D721Med (cell line): ENCODE measurements at places on chromosomes 6 and 20.

- DNase-seq = no peak
Observed at GRCh38 chr20:40189621-40190020, 499.4 kb downstream of the MAFB start.

DNA sequence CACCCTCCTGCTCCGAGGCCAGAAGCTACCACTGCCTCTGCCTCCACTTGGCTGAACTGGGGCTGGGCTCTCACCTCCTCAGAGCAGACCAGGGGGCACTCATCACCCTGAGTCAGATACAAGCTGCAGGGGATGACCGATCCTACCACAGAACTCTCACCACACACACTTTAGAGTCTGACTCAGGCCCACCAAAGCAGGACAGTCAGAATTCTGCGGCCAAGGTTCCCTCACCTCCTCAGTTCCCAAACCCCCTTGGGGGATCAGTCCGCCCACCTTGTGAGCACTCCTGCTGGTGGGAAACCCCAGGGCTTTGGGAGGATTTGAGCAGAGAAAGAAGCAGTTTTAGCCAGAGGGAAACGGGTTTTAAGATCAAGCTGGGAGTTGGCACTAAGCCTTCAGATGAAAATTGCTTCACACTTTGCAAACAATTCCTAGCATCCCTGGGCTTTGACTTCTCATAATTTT is 587.8 kb upstream of the JAG1 start:
- no peak for DNase-seq

- DNase-seq = no peak
Observed at GRCh38 chr6:57303931-57304681, 13.3 kb upstream of the PRIM2 start.

DNA sequence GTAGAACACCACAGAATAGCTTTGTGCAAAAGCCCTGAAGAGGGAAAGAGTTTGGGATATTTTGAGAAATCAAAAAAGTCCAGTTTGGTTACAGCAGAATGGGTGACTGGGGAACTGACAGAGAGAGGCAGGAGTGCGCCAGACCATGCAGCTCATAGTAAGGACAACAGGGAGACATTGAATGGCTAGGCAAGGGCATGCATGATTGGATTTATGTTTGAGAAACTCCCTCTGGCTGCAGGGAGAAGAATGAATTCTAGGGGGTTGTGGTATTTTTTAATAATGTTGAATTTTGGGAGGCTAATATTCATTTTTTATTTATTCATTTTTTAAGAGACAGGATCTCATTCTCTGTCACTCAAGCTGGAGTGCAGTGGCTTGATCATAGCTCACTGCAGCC is 49.9 kb downstream of the TGM2 start:
- no peak for DNase-seq

GRCh38 chr20:18913701-18914100 is 100.1 kb downstream of the SCP2D1 start:
- DNase-seq = no peak

DNA sequence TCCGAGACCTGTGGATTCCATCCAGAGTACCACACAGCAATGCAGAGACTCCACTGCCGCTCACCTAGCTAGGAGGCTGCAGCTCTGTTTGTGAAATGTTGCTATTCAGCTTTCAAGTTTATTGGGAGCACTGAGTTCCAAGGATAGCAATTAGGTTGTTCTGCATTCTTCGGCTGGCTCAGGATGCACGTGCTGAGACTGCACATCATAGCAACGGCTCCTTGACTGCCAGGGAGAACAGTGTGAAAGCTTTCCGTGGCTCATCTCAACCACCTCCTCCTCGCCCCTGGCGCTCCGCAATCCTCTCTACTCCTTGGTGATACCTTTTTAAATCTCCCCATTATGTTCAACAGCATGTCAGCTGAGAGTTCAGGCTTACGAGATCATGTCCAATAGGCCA is 116.6 kb downstream of the TSHZ2 start:
- no peak for DNase-seq

- DNase-seq = no peak
Observed at GRCh38 chr6:141744194-141744925, 388.4 kb upstream of the GJE1 start.

DNA sequence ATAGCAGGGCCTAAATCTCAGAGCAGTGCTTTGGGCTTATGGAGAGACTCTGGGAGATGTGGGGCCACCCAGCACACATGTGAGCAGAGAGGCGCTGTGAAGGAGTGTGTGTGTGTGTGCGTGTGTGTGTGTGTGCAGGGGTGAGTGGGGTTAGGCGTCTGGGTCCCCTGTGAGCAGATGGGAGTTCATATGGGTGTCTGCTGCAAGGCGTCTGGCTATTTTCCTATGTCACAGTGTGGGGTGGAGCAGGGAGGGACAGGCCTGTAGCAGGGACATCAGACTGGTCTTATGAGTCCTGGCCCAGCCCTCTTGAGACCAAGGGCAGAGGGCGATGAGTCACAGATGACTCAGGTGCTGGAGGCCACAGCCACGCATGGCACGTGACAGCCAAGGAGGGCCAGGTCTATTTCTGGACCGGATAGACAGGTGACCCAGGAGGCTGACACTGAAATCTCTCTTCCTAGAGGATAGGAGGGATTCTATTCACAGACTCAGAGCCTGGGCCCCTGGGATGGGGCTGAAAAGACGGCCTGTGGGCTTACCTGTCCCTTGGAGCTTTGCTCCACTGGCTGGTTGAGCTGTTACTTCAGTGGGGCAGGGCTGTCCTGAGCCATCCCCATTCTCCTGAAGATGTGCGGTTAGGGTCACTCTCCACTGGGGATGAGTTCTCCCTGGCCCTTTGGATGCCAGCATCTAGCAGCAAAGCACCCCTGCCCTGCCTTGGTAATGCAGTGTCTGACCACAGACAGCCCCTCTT is 28.9 kb downstream of the VEGFA start:
- DNase-seq = no peak

DNA sequence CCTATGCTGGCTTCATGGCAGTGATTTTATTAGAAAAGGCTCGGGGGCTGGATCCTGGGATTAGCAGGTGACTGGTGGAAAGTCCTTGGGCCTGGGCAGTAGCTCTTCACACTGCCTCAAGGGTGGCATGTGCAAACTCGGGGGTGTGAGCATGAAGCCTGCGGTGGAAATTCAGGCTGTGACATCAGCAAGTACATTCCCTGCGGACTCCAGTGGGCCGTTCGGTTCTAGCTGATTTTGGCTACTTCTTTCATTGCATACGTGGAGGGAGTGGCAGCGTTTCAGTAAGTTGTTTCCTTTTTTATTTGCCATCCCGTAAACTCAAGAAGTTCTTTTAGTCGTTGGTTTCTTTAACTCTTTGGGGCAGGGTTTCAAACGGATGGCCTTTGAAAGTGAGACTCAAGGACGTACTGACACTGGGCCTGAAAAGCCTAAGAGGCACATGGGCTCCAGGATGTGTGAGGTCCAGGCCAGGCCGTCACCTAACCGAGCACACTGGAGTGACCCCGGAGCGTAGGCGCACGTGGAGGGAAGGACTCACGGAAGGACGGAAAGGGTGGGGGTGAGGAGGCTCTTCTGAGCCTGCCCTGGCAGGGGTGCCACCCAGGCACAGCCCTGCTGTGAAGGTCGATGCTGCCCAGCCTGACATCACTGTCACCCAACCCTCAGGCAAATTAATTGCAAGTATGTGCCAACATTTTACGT is 104.0 kb upstream of the FRMD1 start:
- no peak for DNase-seq

DNA sequence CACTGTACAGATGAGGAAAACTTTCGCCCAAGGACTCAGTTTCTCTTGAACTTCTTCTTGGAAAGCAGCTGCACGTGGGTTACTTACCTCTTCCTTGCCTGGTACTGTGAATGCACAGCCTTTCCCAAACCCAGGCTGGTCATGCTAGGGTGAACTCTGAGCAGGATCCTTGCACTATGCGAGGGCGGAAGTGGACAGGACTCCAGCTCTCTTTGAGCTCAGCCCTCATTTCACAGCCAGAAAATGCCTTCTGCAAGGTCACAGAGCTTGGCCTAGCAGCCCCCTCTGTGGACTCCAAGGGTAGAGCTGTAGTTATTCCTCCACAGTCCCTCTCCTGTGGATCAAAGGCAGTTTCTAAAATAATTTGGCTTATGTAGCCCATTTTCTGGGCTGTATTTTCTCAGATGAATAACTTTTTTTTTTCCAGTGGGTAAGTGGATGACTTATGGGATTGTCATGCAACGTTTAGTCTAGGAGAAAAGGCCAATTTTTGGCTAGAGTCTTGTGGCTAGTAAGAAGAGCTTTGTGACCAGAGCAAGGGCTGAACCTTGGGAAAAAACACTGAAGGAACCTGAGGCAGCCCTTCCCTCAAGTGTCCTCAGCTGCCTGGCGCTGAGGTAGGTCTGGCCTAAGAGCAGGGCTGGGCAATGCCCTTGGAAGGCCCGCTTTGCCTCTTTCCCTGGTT is 172.7 kb downstream of the SCP2D1 start:
- DNase-seq = no peak

DNA sequence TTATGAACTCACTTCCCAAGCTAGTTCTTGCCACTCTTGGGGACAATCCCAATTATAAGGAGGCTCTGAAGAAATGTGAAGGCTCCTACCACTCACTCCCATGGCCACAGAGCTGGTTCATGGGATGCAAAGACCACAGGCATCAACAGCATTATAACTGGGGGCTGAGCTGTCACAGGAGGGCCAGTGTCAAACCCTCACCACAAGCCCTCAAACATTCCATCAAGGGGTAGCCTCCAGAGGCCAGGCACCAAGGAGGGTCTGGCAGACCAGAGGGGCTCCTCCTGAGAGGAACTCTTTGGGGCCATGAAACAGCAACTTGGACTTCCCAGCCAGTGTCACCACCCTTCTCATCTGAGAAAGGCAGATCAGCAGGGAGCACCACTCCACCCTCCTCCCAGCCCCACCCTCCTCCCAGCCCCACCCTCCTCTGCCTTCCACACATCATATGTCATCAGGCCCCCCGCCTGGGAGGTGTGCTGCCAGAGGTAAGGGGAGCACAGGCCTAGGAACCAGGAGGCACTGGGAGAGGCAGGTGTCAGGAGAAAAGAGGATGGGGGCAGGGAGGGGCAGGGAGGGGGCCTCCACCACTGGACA is 1.2 kb upstream of the TSPO2 start:
- no peak for DNase-seq

DNA sequence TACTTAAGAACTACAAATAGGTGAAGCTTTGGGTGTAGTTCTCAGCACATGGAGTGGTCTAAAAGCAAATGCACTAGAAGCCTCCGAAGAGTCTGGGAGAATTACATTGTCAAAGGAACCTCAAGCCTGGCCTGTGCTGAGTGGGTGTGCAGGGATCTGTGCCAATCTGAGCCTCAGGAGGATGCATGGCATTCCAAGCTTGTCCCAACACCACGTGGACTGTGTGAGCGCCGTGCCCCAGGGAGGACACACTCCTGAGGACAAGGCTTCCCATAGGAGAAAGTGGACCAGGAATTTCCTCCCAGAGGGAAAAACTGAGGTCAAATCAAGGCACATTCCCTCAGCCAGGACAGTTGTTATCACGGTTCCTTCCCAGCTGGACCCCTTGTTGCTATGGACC is 185.8 kb downstream of the QKI start:
- DNase-seq = no peak

DNA sequence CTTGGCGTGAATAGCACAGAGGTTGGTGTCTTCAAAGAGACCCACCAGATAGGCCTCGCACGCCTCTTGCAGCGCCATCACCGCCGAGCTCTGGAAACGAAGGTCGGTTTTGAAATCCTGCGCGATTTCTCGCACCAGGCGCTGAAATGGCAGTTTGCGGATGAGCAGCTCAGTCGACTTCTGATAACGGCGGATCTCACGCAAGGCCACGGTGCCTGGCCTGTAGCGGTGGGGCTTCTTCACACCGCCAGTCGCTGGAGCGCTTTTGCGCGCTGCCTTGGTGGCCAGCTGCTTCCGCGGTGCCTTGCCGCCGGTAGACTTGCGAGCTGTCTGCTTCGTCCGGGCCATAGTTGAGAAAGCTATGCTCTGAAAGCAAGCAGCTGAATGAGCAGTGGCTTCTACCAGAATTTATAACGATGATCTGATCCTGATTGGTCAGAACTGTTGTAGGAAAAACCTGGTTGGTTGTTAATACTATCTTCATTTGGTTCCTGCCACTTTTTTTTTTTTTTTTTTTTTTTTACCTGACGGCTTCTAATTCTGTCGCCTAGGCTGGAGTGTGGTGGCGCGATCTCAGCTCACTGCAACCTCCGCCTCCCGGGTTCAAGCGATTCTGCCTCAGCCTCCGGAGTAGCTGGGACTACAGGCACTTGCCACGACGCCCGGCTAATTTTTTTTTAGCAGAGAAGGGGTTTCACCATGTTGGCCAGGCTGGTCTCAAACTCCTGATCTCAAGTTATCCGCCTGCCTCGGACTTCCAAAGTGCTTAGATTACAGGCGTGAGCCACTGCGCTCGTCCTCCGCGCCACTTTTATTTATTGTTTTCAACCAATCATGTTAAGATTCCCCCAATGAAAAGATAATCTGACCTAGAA is 21.5 kb downstream of the OR2B2 start:
- no peak for DNase-seq

DNA sequence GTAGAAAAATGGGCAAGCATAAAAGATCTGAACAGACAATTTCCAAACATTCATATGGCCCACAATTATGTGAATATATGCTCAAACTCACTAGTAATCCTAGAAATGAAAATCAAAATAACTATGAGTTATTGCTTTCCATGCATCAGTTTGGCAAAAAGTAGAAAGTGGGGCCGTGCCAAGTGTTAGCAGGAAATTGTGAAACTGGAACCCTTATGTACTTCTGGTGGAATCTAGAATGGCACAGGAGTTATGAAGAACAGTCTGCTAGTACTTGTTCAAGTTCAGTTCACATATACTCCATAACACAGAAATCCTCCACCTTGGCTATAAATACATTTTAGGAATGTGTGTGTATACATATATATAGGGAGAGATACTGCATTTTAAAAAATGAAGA is 89.8 kb downstream of the EYA2 start:
- DNase-seq = no peak

- DNase-seq = no peak
Observed at GRCh38 chr20:37552415-37552814, 24.7 kb upstream of the BLCAP start.

- no peak for DNase-seq
Observed at GRCh38 chr6:24394780-24395437, 7.8 kb upstream of the MRS2 start.

DNA sequence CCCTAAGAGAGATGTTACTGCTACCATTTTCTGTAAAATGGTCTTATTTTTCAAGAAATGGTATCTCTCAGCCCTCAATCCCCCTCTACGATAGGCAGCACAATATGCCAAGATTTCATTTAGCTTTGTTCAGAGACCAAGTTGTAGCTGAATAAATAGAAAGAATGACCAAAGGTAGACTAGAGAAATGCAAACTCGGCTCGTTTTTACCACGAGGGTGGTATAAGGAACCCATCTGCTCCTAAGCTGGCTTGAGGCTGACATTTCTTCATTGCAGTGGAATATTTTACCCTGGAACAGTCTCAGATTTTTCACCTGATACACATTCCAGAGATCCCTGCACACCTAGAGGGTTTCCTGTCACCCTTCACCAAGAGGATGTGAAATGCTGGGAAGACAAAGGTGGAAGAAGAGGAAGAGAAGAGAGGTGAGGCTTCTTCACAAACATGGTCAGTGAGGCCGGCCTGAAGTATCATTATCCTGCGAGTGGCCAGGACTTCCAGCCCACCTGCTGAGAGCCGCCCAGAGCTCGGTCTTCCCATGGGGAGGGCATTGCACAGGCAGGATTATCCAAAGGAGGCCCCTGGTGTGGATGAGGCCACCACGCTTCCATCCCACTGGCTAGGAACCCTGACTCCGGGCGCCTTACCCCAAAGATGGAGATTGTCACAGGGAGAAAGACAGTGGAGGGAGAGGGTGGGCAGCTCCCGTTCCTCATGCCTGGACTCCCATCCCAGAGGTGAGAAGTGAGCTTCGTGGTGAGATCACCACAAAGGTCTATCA is 57.1 kb upstream of the AFDN start:
- no peak for DNase-seq
